ENCODE measurements at places on chromosomes 1 and 21.

DNA sequence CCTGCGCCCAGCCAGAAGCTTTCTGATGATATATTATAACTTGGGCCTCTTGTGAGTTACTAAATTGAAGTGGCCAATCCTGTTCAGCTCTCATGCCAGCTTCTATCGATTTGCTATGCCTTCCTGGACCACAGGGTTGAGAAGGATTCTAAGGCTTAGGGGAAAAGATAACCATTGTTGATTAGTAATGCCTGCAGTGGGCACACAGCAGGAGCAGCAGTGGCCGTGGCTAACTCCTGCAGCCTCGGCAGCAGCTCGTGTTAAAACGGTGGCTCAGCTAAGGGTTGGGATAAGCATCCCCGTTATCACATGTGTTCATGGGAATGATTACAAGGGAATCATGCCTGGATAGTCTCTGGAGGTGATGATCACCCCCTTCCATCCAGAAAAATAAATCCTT is 20.5 kb upstream of the KCNE2 start:
- DNase-seq = no peak

DNA sequence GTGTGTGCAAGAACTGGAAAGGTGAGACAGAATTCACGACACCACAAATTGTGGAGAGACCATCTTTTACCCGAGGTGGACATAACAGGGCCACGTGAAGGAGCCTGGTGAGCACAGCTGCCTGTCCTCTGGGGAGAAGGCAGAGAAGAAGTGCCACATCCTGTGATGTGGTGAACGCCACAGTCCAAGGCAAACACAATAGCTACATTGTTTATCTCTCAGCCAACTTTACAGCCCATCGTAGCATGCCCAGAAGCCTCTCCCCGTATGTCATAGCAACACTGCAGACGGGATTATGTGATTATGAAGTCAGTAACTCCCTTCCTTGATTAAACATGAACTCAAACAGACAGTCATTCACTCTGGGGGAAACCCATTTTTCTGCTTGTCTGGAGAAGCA is 612.2 kb downstream of the SMYD3 start:
- no peak for DNase-seq

- no peak for DNase-seq
These were observed 317.6 kb upstream of the PLD5 start for GRCh38 chr1:242842094-242842493.

DNA sequence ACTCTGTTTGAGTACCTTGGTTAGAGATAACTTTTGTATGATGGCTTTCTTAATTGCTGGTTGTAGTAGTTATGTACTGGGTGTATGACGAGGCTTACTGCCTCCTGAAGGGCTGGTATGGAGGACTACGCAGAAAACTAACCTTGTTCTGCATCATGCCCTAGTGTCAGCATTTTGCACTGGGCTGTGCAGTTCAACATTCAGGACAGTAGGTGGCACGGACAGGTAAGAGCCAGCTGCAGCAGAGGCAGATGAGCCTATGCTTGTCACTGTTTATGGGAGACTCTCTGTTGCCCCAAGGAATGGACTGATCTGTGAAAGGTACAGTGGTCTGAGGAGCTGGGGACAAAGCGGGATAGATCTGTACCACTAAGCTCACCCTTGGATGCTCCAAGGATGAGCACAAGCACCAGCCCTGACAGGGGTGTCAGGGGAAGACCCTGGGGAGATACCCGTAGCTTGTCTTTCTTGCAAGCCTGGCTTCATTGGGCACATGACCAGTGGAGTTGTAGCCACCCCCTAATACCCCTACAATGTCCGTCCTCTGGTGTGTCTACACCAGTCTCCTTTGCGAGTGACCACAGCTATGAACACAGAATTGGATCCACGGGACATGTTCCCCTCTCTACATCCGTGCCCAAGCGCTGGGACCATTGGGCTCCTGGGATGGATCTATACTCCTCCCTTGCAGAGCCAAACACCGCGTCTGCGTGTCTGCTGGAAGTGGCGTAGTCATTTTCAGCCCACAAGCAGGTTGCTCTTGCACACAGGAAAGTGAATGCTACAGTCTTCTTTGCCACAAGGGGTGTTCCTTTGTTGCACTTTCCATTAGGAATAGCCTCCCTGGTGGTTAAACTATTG is 51.1 kb upstream of the CFHR3 start:
- peak; percentile 50 for DNase-seq

DNA sequence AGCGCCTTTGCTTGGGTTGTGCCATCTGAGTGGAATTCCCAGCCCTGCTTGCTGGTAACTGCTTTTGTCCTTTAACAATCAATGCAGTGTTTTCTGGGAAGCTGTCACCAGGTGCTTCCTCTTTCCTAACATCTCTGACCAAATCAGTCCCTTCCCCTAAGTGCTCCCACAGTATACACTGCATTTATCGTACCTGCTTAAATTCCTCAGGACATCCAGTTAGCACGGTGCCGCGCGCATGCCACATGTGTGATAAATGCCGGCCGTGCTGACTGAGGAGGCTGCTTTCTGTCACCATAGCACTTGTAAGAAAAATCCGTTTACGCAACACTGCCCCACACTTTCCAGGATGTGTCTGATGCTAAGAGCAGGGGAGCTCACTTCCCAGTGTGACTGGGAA is 115.4 kb downstream of the BCAR3 start:
- DNase-seq = no peak

GRCh38 chr1:17207966-17208418 is 3.1 kb downstream of the PADI1 start:
- DNase-seq = peak; percentile 93

DNA sequence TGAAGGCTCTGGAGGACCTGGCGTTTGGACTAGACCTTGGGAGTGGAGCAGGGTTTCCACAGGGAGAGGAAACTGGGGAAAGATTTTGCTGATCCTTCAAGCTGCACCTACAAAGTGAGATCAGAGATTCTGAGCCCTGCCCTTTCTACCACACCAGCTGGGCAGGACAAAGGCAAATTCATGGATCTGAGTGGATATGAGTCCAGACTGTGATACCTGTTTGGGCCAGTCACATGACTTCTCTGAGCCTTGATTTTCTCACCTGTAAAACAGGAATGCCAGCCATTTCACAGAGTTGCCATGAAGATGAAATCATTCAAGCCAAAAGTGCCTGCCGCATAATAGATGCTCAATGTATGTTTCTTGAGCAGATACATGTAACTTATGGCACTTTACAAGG is 4.9 kb upstream of the RASSF5 start:
- DNase-seq = no peak

DNA sequence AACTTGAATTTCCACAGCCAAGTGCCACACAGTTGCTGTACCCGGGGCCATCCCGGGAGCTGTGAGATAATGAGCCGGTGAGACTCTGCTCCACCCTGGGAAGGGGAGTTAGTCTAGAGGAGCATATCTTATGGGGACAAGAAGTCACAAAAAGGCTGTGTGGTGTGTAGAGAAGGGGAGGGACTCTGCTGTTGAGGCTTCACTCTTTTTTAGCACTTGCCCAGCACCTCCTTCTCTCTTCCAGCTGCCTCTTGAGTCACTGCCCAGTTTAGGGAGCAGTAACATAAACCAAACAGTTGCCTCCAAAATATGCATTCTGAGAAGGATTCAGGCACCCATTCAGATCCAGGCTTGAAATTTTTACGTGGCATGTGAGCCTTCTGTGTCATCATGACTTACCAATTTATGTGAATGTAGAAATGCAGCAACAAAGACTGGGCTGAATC is 744 bp upstream of the WDR26 start:
- peak; percentile 80 for DNase-seq

DNA sequence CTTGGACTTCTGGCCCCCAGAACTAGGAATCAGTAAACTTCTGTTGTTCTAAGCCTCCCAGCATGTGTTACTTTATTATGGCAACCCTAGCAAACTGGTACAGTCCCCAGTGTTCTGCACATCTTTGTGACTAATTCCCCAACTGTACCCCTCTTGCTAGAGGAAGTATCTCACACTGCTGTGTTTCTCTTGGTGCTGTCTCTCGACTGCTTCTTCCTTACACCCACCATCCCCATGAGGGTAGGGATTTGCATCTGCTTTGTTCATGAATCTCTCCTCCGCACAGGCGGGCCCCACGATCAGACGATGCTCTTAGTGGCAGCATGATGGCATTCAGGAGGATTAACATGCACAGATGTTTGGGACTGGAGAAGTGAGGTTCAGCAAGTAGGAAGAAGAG is 46.7 kb downstream of the CLIC6 start:
- DNase-seq = no peak

- no peak for DNase-seq
These were observed 247.9 kb downstream of the ADGRL2 start for GRCh38 chr1:82048596-82048995.

DNA sequence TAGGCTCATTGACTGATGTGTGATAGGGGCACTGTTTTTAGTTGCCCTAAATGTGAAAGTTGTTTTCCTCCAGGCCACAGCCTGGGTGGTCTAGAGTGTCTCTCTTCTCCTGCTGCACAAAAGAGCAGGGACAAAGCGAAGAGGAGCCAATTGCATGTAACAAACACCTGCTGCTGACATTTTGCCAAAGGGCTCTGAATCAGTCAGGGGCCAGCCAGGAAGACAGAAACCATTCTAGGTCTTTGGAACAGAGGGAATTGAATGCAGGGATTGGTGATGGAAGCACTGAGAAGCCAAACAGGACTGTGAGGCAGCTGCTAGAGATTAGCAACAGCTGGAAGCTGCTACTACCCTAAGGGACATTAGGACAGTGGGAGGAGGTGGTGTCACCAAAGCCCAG is 185.3 kb upstream of the POU3F1 start:
- DNase-seq = no peak

GRCh38 chr1:100347009-100347966 is 5.0 kb upstream of the CDC14A start:
- no peak for DNase-seq

DNA sequence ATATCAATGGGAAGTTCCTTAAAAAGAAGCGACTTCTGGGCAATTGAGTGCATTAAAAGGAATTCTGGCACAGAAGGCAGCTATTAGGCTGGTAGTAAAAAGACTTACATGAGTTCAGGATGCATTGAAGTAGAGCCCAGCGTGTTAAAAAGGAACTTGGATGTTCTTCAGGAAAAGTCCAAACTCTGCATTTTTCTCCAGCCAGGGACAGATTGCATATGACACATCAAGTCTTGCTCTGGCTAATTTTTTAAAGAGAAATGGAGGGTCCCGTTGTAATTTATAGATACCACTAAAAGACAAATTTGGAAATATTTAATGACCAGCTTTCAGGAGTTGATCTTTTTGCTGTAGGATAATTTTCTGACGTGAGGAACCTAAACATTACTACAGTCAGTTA is 1.2 kb downstream of the TPRG1L start:
- DNase-seq = no peak

DNA sequence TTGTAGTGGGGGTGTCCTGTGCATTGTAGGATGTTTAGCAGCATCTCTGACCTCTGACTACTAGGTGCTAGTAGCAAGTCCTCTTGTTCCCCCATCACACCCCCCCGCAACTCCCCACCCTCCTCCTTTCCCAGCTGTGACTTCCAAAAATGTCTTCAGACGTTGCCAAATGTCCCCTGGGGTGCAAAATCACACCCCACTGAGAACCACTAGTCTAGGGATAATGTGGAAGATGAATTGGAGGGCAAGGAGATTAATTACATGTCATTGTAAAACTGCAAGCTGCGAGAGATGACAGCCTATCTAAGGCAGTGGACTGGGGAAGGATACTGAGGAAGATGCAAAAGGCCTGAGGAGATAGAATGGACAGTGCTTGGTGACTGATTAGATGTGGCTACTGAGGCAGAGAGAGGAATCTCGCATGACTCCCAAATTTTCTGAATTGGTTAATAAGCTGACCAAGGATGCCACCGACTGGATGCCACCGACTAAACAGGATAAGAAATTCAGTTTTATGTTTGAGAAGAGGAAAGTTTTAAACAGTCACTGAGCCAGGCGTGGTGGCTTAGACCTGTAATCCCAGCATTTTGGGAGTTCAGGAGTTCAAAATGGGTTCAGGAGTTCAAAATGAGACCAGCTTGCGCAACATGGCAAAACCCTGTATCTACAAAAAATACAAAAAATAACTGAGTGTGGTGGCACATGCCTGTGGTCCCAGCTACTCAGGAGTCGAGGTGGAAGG is 3.1 kb upstream of the JAK1 start:
- DNase-seq = no peak

Data from bronchial epithelial cell (primary cell).